ENCODE measurements at places on chromosomes 7 and 10.

DNA sequence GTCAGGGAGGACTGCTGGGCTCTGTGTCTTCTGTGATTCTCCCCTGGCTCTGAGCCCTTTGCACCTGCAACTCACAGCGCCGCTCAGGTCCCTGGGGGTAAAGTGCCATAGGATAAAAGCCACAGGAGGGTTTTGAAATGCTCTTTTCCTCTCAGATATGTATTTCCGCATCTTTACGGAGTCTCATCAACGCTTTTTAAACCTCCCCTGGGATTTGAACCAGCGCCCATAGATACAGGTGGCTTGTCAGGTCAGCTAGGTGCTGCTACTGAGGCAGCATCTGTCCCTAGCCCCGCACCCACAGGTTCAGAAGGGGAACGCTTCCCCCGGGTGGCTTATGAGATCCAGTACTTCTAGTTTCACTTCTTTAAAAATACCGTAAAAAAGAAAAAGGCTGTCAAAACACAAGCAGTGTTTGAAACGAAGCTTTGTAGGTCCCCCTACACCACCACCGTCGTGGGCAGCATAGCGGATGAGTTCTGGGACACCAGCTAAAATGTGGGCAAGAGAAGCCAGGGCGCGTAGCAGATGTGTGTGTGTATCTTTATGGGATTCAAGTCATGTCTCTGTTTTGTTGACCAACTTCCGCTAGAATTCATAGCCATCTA is 173.5 kb downstream of the CUX1 start:
- no peak for DNase-seq

DNA sequence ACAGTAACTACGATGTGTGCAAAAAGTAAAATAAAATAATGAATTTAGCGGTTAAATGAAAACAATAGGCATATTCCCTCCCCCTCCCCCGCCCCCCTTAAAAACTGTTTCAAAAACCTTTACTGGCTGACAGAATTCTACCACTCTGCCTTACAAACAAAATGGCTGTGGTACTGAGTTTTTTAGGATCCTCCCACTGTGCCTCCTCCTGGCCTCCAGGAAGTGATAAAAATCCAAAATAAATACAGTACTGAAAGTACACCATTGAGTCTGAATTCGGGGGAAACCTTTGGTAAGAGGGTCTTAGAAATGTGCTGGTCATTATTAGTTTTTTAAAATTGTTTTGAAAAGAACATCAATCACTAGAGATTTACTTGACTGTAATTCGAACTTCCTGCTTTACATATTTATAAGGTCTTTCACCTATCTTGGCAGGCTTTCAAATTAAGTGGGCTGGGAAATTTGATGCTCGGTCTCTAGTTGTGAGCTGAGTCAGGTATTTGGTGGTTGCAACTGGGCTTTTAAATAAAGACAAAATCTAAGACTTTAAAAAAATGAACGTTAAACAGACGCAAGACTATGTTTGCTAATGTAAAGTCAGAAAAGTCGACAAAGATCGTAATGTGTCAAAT is 32.5 kb upstream of the EPC1 start:
- DNase-seq = peak; percentile 55

DNA sequence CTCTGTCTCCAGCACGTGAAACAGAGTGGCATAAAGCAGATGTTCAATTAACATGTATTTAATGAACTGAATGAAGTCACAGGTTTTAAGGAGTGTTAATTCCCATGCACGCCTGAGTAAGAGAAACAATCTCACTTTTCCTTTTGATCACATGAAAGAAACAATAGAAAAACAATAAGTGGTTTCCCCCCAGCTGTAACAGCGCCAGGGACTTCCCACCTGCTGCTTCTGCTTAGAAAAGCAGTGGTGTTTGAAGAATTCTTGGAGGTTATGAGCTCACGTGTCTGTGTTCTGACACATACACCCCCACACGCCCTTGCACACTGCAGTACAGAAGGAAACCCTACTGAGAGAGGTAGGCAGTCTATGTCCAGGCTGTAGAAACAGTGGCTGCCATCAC is 51.3 kb upstream of the FRMD4A start:
- DNase-seq = no peak

DNA sequence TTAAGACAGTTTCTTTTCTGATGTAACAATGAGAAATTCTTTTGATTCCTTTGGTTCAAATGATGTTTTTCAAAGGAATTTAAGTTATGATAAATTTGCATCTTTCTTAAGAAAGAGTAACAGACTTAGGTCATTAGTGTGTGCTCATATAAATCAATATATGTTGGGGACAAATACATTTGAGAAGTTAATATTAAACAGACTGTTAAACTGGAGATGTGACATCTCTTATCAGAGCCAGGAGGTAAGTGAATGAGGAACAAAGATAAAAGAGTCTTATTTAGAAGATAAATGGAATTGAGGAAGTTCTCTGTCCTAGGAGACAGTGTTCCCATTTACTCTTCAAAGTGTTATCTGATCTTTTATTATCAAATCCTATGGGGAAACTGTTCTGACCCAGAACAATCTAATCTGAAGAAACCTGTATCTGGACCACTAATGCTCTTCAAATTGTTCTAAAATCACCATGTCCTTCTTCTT is 104.8 kb upstream of the LAMB4 start:
- no peak for DNase-seq

- DNase-seq = no peak
Observed at GRCh38 chr7:4434306-4434705, 247.8 kb upstream of the FOXK1 start.

Data from RWPE1 (cell line).